Amygdala (tissue), 56 donors: ENCODE measurements at places on chromosomes 7 and 10.

- no peak for DNase-seq
These were observed 21.1 kb downstream of the SCART1 start for GRCh38 chr10:133474665-133475424.

GRCh38 chr7:29987811-29988317 lies 1.7 kb downstream of the SCRN1 start:
- no peak for DNase-seq

- no peak for DNase-seq
These were observed 49.4 kb downstream of the TEX36 start for GRCh38 chr10:125633517-125633999.

DNA sequence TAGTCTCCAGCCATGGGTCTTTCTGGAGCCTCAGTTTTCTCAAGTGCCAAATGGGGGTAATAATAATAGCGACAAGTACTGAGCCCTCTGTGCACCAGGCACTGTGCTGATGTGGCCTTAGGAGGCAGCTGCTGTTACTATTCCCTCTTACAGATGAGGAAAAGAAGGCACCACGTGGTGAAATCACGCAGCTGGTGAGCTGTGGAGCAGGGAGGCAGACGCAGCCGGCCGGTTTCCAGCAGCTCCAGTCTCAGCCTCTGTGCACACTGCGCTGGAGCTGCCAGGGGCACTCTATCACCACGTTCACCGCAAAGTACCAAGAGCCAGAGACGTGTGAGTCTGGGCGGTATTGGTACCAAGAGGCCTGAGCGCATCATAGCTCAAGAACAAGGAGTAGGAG lies 9.6 kb downstream of the PYROXD2 start:
- DNase-seq, result no peak

- DNase-seq, result no peak
These were observed 55.6 kb upstream of the BET1 start for GRCh38 chr7:94059746-94060145.
